ENCODE measurements at places on chromosomes 11 and 22.

GRCh38 chr22:20249797-20250354, 18.2 kb downstream of the RTN4R start:
- no peak for DNase-seq

DNA sequence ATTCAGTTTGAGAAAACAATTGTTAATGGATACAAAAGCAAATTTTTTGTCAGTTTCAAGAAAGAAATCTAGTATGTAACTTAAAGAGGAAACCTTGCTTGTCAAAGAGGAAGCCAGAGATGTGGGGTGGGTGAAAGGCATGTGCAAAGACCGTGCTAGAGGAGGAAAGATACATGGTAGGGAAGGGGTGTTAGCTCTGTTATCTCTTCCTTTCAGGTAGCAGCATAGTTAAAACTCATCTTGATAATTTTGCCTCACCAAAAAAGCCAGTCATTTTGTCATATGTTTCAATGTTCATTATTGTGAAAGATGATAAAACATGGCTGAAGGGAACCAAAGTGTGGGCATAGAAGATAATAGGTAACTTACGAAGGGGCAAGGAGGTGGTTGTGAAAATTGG, 2.6 kb upstream of the MS4A2 start:
- DNase-seq: no peak

GRCh38 chr11:119065369-119065768, 2.2 kb upstream of the VPS11 start:
- DNase-seq: peak; percentile 27

- DNase-seq: no peak
Observed at GRCh38 chr11:74141908-74142307, 28.9 kb downstream of the C2CD3 start.

- peak; percentile 21 for DNase-seq
Observed at GRCh38 chr11:8219257-8220021, 44.2 kb downstream of the LMO1 start.

DNA sequence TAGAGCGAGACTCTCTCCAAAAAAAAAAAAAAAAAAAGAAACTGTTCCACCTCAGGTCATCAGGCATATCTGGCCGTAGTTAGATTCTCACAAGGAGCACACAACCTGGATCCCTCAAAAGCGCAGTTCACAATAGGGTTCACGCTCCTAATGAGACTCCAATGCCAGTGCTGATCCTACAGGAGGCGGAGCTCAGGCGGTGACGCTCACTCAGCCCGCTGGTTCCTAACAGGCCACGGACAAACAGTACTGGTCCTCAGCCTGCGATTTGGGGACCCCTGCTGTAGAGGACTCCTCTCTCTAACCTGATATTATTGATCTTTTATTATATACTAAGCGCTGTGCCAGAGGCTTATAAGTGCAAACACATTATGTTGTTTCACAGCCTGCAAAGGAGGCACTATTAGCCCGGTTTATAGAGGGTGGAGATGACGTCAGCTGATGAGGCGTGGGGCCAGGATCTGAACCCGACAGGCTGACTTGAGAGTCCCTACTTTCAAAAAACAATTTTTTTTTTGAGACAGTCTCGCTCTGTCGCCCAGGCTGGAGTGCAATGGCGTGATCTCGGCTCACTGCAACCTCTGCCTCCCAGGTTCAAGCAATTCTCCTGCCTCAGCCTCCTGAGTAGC, 4.9 kb upstream of the MAFF start:
- no peak for DNase-seq

GRCh38 chr11:73245461-73245860, 26.7 kb upstream of the P2RY6 start:
- DNase-seq: no peak

GRCh38 chr11:45407226-45407625, 121.1 kb upstream of the SYT13 start:
- DNase-seq: no peak
